Vagina (tissue), 2 donors: ENCODE measurements at places on chromosomes 11 and 22.

- DNase-seq: no peak
Observed at GRCh38 chr11:36469063-36469462, 41.0 kb downstream of the TRAF6 start.

DNA sequence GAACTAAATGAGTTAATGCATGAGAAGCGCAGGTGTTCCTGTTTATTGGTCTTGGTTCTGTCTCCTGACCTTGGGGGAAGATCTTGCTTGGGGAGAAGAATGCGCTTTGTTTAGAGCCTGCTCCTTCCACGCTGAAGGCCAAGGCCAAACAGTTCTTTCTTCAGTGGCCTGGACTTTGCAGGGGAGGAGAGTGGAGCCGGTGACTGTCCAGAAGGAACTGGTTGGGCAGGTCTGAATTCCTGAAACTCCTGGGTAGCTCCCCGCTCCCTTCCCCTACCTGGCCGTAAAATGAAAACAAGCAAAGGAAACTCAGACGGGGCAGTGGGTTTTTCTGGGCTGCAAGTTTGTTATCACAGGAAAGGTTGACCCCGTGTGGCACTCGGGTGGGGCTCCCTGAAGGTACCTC is 3.6 kb downstream of the ARHGAP8 start:
- no peak for DNase-seq

- DNase-seq: no peak
Observed at GRCh38 chr22:30541961-30542810, 4.4 kb downstream of the SEC14L6 start.

GRCh38 chr11:30422447-30423278 is 99.8 kb downstream of the ARL14EP start:
- DNase-seq: no peak

GRCh38 chr11:28619846-28620540 is 511.8 kb downstream of the METTL15 start:
- DNase-seq: no peak

DNA sequence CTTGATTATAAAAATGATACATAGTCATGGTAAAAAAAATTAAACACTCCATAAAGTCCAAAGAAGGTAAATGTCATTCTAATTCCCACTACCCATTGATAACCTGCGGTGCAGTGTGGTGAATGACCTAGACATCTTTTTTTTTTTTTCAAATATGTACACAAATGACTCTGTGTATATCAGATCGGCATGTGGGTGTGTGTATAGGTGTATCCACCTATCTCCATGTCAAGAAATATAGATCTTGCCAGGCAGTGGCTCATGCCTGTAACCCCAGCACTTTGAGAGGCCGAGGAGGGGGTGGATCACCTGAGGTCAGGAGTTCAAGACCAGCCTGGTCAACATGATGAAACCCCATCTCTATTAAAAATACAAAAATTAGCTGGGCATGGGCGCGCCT is 18.4 kb upstream of the CBX6 start:
- no peak for DNase-seq

GRCh38 chr22:34592123-34592740 is 473.7 kb upstream of the ISX start:
- DNase-seq: no peak

- DNase-seq: peak; percentile 84
Observed at GRCh38 chr22:22752556-22753477, 108.4 kb downstream of the GGTLC2 start.

- DNase-seq: no peak
Observed at GRCh38 chr22:29300807-29301601, 5.4 kb upstream of the GAS2L1 start.

DNA sequence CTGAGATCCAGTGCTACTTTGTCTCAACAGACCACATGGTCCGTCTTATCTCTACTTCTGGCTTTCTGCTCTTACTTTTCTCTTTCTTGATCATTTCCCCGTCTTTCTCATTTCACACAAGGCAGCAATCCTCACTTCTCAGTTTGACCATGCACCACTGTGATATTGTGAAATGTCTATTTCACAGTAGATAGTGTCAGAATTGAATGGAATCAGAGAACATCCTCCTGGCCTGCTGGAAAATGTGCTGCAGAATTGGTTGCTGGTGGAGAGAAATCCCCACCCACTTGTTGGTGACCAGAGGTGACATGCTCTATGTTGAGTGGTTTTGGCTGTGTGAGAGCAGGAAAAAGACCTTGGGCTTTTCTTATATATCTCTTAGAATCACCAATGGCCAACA is 57.8 kb upstream of the RCN1 start:
- no peak for DNase-seq

DNA sequence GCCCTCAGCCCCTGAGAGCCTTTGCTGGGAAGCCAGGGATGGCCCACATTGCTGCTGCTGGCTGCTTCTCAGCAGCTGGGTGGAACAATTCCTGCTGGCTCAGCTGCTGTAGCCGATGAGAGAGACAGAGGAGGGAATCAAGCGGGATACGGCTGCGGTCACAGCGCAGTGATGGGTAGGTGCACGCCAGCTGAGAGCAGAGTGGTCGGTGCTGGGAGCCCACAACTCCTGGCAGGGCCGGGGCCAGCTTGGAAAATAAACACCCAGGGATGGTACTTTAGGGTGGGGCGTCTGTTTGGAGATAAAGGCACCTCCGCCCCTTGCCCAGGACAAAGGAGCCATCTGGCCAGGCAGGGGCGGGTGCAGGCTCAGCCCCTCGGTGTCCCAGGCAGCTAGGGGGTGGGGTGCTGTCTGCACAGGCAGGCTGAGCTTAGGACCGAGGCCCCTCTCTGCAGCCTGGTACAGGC is 480.5 kb downstream of the MIAT start:
- no peak for DNase-seq

DNA sequence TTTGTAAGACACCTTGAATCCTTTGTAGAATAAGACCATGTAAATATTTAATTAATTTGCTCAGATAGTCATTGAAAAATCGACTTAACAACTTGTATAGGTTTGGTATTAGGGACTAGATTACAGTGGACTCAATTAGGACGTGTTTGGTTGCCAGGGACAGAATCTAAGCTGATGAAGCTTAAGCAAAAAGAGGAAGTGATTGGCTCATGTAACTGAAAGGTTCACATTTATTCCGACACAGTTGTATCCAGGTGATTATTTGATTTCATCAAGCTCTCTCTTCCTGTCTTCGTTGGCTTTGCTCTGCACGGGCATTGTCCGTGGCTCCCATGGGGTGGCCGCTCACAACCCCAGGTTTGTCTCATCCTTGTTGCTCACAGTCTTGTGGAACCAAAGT is 146.4 kb downstream of the C11orf91 start:
- peak; percentile 37 for DNase-seq

DNA sequence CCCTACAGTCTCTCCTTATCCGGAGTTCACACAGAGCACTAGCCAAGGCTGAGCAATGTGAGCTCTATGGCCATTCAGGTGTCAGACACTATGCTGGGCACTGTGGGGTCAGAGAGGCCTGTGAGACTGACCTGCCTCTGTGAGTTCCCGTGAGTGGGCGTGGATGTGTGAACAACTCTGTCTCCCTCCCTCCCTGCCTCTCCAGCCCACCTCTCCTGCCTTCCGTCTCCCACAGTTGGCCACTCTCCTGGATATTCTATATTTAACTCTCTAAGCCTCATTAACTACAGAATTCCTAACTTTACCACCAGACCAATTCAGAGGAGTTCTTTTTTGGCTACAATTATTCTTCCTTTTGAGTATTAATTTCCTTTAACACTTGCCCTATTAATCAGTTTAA is 191.6 kb upstream of the NCAM1 start:
- no peak for DNase-seq

DNA sequence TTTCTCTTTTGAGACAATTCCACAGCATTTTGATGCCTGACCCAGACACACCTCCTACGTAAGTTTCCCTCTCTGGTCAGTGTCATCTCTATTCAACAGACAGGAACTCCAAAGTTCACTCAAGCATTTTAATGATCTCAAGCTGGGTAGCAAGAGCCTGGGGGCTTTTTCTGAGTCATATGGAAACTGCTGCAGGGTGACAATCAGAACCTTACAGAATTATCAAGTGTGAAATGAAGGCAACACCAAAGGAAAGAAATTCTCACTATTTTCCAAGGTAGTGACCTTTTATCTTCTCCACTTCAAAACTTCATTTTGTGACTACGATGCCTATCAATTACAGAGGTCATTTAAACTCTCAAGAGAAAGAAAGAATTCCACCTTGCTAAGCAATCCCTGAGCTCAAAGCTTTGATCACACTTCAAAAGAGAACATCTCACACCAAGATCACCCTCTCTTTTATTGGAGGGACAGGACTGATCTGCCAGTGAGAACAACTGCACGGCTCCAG is 229.0 kb upstream of the ZC3H12C start:
- DNase-seq: no peak

- no peak for DNase-seq
Observed at GRCh38 chr11:21121991-21122390, 452.6 kb downstream of the NELL1 start.

DNA sequence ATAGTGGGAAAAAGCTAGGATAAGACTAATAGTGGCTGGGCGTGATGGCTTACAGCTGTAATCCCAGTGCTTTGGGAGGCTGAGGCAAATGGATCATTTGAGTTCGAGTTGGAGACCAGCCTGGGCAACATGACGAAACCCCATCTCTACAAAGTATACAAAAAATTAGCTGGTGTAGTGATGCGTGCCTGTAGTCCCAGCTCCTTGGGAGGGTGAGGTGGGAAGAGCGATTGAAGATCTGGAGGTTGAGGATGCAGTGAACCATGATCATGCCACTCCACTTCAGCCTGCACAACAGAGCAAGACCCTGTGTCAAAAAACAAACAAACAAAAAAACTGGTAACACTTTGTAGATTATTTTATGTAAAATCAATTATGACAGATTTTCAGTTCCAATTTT is 8.8 kb downstream of the ARHGAP42 start:
- DNase-seq: no peak
